ENCODE measurements at places on chromosomes 3 and 15. TPM values are rescaled to one million over a fixed set of nuclear protein-coding genes. Genes with fewer than 3 reads are reported as not detected.

- no peak for DNase-seq
- no peaks in the 10 kb centered on the region for H3K27me3 ChIP-seq
- H3K4me3 ChIP-seq = no peak overlapping the region
- H3K27ac ChIP-seq = no peak overlapping the region
- H3K36me3 ChIP-seq = no peaks in the 10 kb centered on the region
These were observed 30.0 kb upstream of the SLC41A3 start for GRCh38 chr3:126113733-126114442.

- DNase-seq = no peak
- H3K27ac ChIP-seq = no peak overlapping the region
- H3K4me1 ChIP-seq = no peaks in the 10 kb centered on the region
- H3K4me3 ChIP-seq = no peak overlapping the region
- no peaks in the 10 kb centered on the region for H3K27me3 ChIP-seq
These were observed 44.8 kb downstream of the DENND4A start for GRCh38 chr15:65747265-65747664.

- no peaks in the 10 kb centered on the region for H3K27me3 ChIP-seq
- no peak for DNase-seq
- no peak overlapping the region for H3K4me3 ChIP-seq
- H3K36me3 ChIP-seq = no peaks in the 10 kb centered on the region
These were observed 10.2 kb upstream of the HHATL start for GRCh38 chr3:42712688-42713372.

DNA sequence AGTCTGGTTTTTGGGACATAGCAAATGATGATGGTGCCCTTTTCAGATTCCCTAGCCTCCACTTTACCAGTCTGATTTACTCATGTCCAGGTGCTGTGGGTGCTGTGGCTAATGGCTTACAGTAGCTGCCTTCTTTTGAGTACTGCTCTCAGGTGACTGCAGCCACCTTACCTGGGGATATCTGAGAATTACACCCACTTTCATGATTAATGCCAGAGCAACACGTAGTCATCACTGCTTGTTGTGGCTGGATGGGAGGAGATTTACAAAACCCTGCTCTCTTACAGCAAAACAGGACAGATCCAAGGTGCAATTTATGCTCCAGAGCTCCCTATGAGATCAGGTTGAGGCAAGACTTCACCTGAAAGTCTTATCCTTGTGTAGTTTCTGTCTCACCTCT is 150.6 kb downstream of the PDCD6IP start:
- H3K4me3 ChIP-seq = no peak overlapping the region
- H3K27me3 ChIP-seq = no peaks in the 10 kb centered on the region
- H3K36me3 ChIP-seq = no peaks in the 10 kb centered on the region

DNA sequence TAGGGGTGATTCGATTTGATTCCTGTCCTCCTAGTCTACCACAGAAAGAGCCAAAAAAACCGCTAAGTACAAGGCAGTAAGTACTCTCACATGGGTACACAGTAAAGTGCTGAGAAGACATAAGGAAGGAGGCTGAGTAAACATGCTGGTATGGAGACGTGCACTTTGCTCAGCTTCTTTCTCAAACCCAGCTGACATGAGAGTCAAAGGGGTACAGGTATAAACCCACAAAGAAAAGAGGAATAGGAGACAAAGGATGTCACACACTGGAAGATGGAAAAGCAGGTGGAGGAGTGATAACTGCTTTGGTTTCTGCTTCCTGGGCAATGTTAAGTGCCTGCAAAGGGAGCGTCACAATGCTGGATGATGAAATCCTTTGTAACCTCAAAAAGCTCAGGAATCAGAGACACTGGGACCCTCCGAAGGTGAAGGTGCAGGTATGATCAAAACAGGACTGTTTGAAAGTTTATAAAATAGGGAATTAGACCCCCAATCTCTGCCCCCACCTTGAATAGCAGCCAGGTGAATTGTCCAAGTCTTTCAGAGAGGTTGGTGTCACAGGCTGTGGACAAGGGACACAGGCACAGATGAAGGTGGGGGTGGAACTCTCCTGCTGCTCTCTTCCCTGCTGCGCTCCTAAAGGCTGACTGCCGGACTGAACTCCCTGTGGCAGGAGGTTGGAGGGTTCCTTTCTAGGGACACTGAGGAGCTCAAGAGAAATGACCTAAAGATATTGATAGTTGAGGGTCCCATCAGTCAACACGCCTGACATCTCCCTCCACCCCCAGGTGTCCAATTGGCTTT is 101.8 kb downstream of the RAB11A start:
- no peak overlapping the region for H3K4me3 ChIP-seq
- DNase-seq = no peak
- no peaks in the 10 kb centered on the region for H3K36me3 ChIP-seq
- H3K27me3 ChIP-seq = no peaks in the 10 kb centered on the region

DNA sequence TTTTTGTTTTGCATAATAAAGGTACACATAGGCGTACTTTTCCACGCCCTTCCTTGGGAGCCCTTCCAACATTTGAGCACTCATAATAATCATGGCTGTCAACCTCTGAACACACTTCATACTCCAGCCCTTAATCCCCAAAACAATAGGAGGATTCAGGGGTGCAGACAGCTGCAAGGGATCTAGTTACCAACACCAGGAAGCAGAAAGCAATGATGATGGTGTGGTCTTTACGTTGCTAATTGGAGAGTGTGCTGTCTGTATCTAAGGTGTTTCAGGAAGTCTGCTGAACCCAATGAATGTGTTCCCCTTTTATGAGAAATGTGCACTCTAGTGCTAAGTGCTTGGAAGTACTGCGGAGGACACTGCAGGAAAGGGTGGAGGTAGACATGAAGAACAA is 60.3 kb upstream of the PDZRN3 start:
- peaks cover 5% of the 10 kb centered on the region for H3K4me1 ChIP-seq
- no peaks in the 10 kb centered on the region for H3K27me3 ChIP-seq
- no peak for DNase-seq

- no peaks in the 10 kb centered on the region for H3K27me3 ChIP-seq
- H3K36me3 ChIP-seq = no peaks in the 10 kb centered on the region
- H3K4me1 ChIP-seq = peaks cover 3% of the 10 kb centered on the region
- DNase-seq = no peak
These were observed 73.0 kb upstream of the POMGNT2 start for GRCh38 chr3:43178891-43179366.

- H3K4me1 ChIP-seq = peaks cover 9% of the 10 kb centered on the region
- H3K27ac ChIP-seq = no peak overlapping the region
- H3K36me3 ChIP-seq = no peaks in the 10 kb centered on the region
- DNase-seq = no peak
- no peak overlapping the region for H3K4me3 ChIP-seq
These were observed 83.2 kb downstream of the MB21D2 start for GRCh38 chr3:192834428-192834827.

DNA sequence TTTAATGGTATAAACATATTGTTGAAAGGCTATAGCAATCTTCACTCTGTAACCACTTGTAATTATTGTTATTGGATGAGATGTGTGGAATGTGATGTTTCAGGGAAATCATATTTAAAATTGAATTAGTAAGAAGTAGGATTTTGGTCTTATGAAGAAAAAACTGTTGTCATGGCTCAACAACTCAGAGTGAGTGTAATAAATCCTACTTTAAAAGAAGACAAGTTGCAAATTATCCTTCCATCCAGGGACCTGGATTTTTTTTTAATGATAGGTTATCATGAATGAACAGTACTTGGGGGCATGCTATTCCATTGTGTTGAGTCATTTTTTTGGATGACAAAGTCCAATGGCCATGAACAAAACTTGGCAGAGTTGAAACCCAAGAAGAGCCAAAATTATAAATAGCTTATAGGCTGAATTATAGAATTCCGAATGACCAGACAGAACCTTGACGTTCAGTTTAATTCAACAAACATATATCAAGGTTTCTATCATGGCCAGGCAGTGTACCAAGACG is 625.5 kb upstream of the ZNF717 start:
- H3K36me3 ChIP-seq = no peaks in the 10 kb centered on the region
- H3K4me3 ChIP-seq = no peak overlapping the region
- H3K27me3 ChIP-seq = no peaks in the 10 kb centered on the region
- H3K4me1 ChIP-seq = no peaks in the 10 kb centered on the region
- DNase-seq = no peak
- H3K27ac ChIP-seq = no peak overlapping the region

DNA sequence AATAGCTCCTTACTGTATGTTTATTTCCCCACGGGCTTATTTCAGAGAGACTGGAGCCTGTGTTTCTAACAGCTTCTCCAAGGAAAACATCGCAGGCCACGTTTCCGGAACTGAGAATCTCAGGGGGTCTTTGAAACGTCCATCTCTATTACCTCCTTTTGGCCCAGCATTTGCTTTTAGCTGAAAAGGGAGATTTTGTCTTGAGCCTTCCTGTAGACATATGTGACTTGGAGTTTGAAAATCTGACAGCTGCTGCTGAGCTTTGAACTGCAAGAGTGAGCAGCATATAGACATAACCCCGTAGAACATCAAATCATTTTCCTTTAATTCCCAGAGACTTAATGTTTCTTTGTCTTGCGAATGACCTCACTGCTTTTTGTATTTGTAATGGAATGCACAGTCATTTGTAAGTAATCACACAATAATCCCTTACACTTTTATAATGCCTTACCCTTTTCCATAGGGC is 54.6 kb downstream of the LPP start:
- H3K27ac ChIP-seq = no peak overlapping the region
- no peaks in the 10 kb centered on the region for H3K36me3 ChIP-seq
- no peak for DNase-seq
- H3K27me3 ChIP-seq = no peaks in the 10 kb centered on the region
- H3K4me1 ChIP-seq = peaks cover 11% of the 10 kb centered on the region

- no peak for DNase-seq
- H3K4me3 ChIP-seq = no peak overlapping the region
- H3K36me3 ChIP-seq = no peaks in the 10 kb centered on the region
- no peak overlapping the region for H3K27ac ChIP-seq
These were observed 69.0 kb upstream of the THBS1 start for GRCh38 chr15:39511916-39512260.

GRCh38 chr3:15007681-15008141 is 57.4 kb downstream of the MRPS25 start:
- no peak overlapping the region for H3K4me3 ChIP-seq
- H3K4me1 ChIP-seq = no peaks in the 10 kb centered on the region
- no peaks in the 10 kb centered on the region for H3K27me3 ChIP-seq
- H3K27ac ChIP-seq = no peak overlapping the region

- no peaks in the 10 kb centered on the region for H3K36me3 ChIP-seq
- no peak overlapping the region for H3K4me3 ChIP-seq
- H3K27me3 ChIP-seq = no peaks in the 10 kb centered on the region
These were observed 316.7 kb upstream of the TBL1XR1 start for GRCh38 chr3:177513815-177514610.

DNA sequence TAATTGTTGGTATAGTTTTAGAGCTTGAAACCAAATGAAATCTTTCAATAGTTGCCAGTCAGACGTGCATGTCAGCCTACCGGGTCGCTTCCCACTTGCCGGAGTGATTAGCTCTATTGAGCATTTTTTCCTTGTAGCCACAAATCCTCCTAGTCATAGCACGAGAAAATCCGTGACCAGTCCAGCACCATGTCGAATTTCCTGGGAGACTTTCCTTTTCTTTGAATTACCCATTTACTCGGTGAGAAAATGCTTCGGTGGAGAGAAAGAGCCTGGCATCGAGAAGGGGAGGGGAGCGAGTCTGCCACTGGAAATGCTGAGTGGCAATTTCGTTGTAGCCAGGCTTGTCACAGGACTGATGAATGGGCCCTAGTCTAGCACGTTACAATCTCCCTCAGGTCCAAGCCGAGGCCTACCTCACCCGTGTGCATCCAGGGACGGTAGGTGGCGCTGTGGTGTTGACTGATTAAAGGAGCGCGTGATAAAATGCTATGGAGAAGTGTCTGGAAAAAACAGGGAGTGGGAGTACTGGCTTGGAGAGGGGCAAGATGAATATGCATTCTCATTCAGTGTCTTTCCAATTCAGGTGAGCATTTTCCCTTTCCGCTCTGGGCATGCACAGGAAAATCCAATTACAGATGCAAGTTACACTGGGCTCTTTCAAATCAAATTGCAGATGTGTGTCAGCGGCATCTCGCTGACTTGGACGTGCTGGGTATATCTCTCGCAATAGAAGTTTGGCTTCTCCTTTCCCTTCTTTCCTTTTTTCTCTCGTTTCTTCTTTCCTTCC is 238.8 kb downstream of the EDEM1 start:
- H3K4me3 ChIP-seq = no peak overlapping the region
- no peaks in the 10 kb centered on the region for H3K4me1 ChIP-seq
- no peaks in the 10 kb centered on the region for H3K36me3 ChIP-seq
- no peaks in the 10 kb centered on the region for H3K27me3 ChIP-seq
- peak; percentile 33 for DNase-seq

GRCh38 chr15:36062357-36062756 is 516.4 kb upstream of the DPH6 start:
- H3K36me3 ChIP-seq = no peaks in the 10 kb centered on the region
- no peak overlapping the region for H3K27ac ChIP-seq
- no peaks in the 10 kb centered on the region for H3K27me3 ChIP-seq
- no peak for DNase-seq
- no peaks in the 10 kb centered on the region for H3K4me1 ChIP-seq

- H3K4me3 ChIP-seq = no peak overlapping the region
- no peak overlapping the region for H3K27ac ChIP-seq
- DNase-seq = no peak
- no peaks in the 10 kb centered on the region for H3K36me3 ChIP-seq
- no peaks in the 10 kb centered on the region for H3K4me1 ChIP-seq
These were observed 54.0 kb upstream of the CHMP2B start for GRCh38 chr3:87173071-87173470.

GRCh38 chr3:54564374-54564925 is 363.4 kb downstream of the LRTM1 start:
- DNase-seq = no peak
- no peak overlapping the region for H3K27ac ChIP-seq
- H3K27me3 ChIP-seq = no peaks in the 10 kb centered on the region
- H3K36me3 ChIP-seq = no peaks in the 10 kb centered on the region

DNA sequence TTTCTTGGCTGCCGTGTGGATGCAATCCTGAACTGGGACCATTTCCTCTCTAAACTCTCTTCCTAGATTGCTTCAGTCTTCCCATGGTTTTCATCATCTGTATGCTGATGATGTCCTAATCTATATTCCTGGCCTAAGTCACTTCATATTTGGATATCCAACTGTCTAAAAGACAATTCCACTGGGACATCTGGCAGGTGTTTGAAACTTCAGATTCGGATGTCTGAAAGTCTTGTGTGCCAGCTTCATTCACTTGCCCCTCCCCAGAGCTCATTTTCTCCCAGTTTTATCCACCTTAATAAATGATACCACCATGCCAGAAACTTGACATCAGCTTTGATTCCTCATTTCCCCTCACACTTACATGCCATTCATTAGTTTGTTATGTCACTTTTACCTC is 134.9 kb upstream of the PTX3 start:
- no peaks in the 10 kb centered on the region for H3K36me3 ChIP-seq
- H3K27ac ChIP-seq = no peak overlapping the region
- no peak overlapping the region for H3K4me3 ChIP-seq
- H3K4me1 ChIP-seq = no peaks in the 10 kb centered on the region

- no peaks in the 10 kb centered on the region for H3K36me3 ChIP-seq
- H3K27ac ChIP-seq = no peak overlapping the region
- H3K4me3 ChIP-seq = no peak overlapping the region
- DNase-seq = no peak
These were observed 63.4 kb downstream of the OPA1 start for GRCh38 chr3:193656445-193656844.

LIPH gene
- 0.56 TPM for total RNA-seq

RLBP1 gene
- total RNA-seq = not detected

GPR149 gene
- total RNA-seq = not detected

NPTN gene
- total RNA-seq = 80.6 TPM

XYLB gene
- total RNA-seq = 5.6 TPM

MOBP gene
- total RNA-seq = 0.07 TPM

SYNPR gene
- not detected for total RNA-seq

LRRN1 gene
- total RNA-seq = 2.9 TPM

P2RY13 gene
- total RNA-seq = 0.36 TPM
